ENCODE measurements at places on chromosomes 7 and 10.

DNA sequence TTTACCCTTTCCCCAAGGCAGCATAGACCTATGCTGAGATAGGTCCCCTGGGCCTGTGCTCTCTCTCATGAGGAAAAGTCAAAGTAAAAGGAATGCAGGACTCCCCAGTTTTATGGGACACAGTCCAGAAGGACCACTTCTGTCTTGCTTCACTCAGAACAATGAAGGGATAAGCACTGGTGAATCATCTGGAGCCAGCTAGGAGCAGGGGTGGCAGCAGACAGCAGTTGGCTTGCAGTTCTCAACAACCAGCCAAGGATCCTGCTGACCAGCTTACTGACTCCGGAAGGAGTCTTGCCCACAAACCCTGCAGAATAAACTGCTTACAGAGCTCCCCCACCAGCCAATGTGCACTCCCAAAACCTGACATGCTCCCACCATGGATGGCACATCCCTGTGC lies 152.1 kb upstream of the GHITM start:
- no peak for DNase-seq

DNA sequence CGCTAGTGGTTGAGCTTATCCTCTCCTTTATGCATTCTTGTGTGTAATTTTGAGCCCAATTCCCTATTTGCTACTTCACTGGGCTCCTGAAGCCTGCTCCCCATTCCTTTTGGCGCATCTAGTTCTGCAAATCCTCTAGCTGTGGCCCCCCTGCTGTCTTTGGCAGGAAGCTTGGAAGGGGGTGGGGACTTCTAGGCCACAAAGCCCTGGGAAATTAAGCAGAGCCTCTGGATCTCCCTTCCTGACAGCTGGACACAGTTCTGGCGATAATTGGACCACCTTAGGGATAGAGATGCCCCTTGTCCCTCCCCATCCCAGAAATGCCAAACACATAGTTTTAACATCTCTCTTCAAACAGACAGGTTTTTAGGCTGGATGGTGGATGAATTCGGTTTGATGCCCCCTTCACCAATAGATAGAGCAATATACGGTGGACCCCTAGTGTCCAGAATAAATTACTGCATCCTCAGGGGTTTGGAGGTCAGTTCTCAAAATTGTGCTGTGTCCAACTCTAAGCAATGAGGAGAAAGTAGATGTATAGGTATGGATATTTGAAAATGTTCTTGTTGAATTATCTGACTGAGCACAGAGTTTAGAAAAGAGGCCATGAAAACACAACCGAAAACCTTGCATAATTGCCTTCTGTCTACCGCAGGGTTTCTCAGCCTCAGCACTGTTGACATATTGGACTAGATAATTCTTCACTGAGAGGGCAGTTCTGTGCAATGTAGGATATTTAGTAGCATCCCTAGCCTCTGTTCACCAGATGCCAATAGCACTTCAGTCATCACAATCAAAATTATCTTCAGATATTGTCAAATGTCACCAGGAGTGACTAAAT lies 75.5 kb downstream of the PAPSS2 start:
- peak; percentile 87 for DNase-seq

GRCh38 chr7:113878394-113878992 lies 40.3 kb downstream of the PPP1R3A start:
- DNase-seq: no peak

DNA sequence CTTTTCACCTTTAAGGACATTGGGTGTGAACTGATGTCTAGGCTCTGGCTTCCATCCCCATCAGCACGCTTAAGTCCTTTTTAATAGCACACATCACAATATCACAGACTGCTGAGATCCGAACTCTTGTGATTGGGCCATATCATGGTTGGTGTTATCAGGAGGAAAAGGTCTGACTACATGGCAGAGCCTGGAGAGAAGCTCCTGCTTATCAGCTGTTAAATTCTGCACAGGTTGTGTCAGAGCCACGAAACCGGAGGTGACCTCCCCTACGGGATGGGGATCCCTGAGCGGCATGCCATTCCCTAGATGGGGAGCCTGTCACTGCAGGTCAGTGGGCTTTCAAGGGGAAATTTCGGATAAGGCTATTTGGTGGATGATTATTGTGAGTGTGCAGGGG lies 182.4 kb downstream of the INHBA start:
- no peak for DNase-seq

All from A673 (cell line).